Activated naive CD4-positive, alpha-beta T cell treated with Interleukin-2 at 50 U/mL for 16 hours (primary cell): ENCODE measurements at places on chromosomes 5 and 9.
A peak's percentile ranks its signal among the peaks of the same experiment; 100 is the strongest.

GRCh38 chr5:43007911-43008362 is 32.2 kb downstream of the ANXA2R start:
- DNase-seq: peak; percentile 82

GRCh38 chr9:89690334-89690912 is 85.6 kb downstream of the GADD45G start:
- DNase-seq: no peak

DNA sequence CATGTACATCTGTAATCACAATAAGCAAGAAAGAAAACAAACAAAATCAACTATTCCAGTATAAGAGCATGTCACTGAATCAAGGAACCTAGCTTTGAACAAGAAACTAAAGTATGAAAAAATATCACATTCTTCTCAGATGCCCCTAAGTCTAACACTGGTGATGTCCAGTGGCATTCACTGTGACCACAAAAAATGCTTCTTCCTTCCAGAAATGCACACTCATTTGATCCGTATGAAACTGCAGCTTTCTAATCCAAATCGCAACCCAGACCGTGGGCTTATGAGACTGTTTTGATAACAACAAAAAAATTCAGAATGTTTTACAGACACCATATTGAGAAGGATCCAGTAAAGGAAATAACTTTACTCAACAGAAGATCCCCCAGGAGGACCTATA is 320.1 kb upstream of the TARS1 start:
- no peak for DNase-seq

GRCh38 chr5:168364151-168364661 is 72.8 kb downstream of the WWC1 start:
- no peak for DNase-seq

GRCh38 chr9:72360324-72360723 is 4.7 kb downstream of the ZFAND5 start:
- no peak for DNase-seq

DNA sequence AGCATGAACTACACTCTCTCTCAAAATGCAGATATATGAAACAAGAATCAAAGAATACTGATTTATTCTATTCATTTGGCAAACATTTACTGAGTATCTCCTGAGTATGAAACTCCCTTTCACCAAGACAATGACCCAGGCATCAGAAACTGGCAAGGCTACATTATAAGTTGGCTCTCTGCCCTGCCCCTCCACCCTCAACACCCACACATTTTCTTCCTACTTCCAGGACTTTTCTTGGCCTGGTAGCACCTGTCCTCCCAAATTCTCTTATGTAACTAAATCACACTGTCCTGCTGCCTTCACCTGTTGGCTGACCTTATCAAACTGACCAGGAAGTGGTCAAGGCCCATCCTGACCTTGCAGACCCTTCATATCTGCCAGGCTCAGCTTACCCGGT is 3.5 kb downstream of the RASEF start:
- no peak for DNase-seq

DNA sequence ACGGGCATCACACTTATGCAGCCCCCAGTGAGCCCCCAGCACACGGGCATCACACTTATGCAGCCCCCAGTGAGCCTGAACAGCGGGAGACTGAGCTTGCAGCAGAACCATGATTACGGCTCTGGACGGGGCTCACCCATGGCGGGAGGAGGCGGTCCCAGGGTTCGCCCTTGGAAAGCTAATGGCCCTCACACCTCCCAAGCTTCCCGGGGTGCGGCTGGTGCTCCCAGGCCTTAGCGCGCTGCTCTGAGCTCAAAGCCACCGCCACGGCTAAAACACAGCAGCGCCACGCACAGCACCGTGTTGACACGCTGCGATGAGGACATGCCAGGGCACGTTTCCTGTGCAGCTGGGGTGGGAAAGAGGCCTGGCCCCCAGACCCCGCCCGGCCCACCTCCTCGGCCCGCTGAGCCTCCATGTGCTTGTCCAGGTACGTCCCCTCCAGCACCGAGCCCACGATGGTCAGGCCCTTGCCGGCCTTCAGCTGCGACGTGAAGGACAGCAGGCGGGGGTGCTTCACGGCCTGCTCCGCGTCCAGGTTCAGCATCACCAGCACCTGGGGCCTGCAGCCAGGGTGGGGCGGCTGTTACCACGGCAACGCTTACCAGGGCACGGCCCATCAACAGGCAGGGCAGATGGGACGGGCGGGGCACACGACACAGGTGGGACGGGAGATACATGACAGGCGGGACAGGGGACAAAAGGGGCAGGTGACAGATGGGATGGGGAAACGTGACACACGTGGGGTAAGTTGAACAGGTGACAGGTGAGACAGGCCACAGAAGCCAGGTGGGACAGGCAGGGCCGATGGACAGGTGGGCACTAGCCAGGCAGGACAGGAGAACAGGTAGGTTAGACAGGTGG is 38.4 kb downstream of the SLC12A7 start:
- no peak for DNase-seq

DNA sequence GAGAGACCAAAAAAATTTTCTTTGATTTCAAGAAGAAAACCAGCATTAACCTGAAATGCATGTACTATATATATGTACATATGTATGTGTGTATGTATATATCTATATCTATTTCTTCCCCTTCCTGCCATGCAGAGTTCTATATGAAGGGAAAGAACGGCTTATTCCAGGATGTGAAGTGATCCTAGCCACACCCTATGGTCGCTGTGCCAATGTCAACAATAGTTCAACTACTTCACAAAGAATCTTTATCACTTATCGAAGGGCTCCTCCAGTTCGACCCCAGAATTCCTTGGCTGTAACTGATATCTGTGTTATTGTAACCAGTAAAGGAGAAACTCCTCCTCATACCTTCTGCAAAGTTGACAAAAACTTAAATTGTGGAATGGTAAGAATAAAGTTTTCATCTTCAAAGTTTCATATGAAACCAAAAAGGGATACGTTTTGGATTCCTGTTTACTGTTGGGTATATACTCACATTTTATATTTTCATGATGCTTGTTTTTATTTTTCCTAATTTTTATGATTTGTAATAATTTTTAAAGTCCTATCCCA is 56.2 kb downstream of the DENND4C start:
- no peak for DNase-seq

GRCh38 chr9:105191508-105192121 is 52.8 kb upstream of the SLC44A1 start:
- DNase-seq: no peak

DNA sequence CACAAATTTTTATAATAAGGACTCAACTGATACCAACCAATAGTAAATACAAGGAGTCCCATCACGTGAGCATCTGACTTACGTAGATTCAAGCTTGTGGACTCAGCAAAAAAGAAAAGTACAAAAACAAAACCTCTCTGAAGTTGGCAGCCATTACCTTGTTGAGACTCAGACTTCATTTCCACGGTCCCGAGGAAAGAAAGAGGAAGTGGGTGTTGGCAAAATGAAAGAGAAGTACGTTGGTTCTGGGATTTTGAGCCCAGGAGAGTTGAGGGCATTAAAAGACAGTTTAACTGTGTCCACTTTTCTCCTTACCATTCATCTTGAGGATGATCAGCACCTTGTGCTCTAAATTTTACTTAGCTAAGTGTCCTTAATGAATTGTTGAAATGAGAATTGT is 26.7 kb downstream of the NCBP1 start:
- no peak for DNase-seq

DNA sequence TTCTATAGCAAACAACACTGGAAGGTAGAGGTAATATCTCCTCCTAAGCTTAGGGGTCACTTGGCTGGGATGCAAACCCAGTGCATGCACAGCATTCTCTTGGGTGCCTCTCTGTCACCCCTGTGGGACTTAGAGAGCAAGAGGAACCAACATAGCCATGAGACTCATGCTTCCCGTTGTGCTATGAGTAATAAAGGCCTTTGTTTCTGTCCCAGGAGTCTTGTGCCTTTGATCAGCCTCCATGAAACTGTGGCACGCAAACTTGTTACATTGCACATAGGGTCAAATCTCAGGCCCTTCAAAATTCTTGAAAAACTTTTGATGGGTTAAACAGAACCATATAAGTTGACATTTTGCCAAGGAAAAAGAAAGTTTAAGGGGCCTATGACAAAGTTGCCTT is 272.8 kb downstream of the TAF11L14 start:
- DNase-seq: no peak

DNA sequence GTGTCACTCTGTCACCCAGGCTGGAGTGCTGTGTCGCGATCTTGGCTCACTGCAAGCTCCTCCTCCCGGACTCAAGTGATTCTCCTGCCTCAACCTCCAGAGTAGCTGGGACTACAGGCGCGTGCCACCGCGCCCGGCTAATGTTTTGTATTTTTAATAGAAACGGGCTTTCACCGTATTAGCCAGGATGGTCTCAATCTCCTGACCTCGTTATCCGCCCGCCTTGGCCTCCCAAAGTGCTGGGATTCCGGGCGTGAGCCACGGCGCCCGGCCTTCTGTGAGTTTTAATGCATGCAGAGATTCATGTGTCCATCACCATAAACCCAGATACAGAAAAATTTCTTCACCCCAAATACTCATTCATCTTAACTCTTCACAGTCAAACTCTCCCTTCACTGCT is 1046.7 kb downstream of the CDH9 start:
- no peak for DNase-seq

- DNase-seq: no peak
These were observed 6.5 kb downstream of the CTNND2 start for GRCh38 chr5:11897781-11898180.
